Sigmoid colon (tissue), 7 donors: ENCODE measurements at places on chromosomes 3 and 15. TPM values are rescaled to one million over a fixed set of nuclear protein-coding genes. Genes with fewer than 3 reads are reported as not detected.
A peak's percentile ranks its signal among the peaks of the same experiment; 100 is the strongest.

Gene SLC9C1
- not detected for total RNA-seq

DNA sequence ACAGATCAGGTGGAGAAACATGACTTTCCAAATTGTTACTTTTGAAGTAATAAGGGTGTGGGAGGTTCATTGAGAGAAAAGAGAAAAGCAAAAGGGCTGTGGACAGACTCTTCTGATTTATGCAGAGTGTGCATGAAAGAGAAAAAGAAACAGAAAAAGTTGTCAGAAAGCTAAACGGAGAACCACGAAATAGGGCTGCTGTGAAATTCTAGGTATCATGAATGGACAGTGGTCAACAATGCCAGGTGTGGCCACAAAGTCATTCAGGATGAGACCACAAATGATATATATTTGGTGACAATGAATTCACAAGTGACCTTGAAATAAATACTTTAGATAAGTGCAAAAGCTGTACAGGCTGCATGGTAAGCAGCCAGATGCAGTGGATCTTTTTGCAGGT is 170.1 kb downstream of the IL5RA start:
- DNase-seq, result no peak
- no peak overlapping the region for H3K4me3 ChIP-seq
- H3K27ac ChIP-seq, result no peak overlapping the region
- H3K4me1 ChIP-seq, result no peaks in the 10 kb centered on the region

- H3K27me3 ChIP-seq, result no peaks in the 10 kb centered on the region
- peak overlapping the region; percentile 92 for H3K27ac ChIP-seq
- H3K4me1 ChIP-seq, result no peaks in the 10 kb centered on the region
- peak; percentile 74 for DNase-seq
- H3K36me3 ChIP-seq, result peaks cover 10% of the 10 kb centered on the region
Measured at GRCh38 chr3:149969110-149969939, 1.4 kb downstream of the PFN2 start.

DNA sequence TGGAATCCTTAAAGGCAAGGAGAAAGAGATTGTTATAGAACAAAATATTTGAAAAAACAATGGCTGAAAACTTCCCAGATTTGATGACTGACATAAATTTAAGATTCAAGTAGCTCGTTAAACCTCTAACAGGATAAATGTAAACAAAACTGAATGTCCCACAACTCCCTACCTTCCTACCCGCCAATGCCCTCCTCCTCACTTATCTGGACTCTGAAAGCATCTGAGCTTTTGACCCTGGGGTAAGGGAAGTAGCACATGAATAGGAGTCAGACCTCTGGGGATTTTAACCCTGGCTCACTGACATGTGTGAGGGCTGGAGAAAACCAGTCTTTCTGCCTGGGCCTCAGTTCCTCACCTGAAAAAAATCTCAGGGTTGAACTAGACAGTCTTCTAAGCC is 26.9 kb downstream of the CYP19A1 start:
- no peaks in the 10 kb centered on the region for H3K36me3 ChIP-seq
- DNase-seq, result no peak
- H3K4me1 ChIP-seq, result no peaks in the 10 kb centered on the region
- no peaks in the 10 kb centered on the region for H3K27me3 ChIP-seq
- no peak overlapping the region for H3K4me3 ChIP-seq
